Fibroblast of mammary gland (primary cell): ENCODE measurements at places on chromosomes 13 and 19.

GRCh38 chr19:55640577-55641425 lies at the start of gene ZNF580:
ZNF580 (plus strand) TSS chr19:55641002; CDS start chr19:55642509, 1,507 bp downstream.
- peak; percentile 72 for DNase-seq

- DNase-seq = no peak
These were observed 1.1 kb downstream of the ZNF792 start for GRCh38 chr19:34962687-34963572.

DNA sequence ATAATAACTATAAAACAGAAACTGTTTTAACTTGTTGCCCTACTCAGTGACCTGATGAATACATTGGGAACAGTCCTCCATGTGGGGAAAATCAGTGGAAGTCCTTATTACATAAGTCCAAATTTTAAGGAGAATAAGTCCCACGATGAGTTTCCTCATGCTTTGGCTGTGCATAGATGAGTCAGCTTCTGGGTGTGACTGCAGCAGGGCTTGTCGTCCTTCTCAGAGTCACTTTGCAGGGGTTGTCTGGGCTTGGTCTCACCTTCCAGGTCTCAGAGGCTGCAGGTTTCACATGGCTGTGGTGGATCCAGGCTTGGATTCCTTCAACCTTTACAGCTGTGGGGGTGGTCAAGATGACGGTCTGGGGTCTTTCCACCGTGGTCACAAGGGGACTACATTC lies 85.6 kb downstream of the SLC25A15 start:
- DNase-seq = no peak

DNA sequence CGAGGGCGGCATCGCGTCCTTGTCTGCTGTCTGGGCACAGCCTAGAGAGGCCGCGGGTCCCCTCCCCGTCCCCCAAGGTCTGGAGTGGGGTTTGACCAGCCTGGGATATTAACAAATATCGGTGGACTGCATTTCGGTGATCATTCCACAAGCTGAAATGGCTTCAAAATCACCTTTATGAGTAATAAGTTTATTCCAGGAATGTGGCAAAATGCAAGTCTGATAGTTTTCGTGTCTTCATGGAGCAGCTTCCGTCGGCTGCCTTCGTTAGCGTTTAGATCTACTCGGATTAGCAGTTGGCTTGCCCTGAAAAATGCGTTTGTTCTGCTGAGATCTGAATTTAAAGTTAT lies 1.1 kb upstream of the GJA3 start:
- no peak for DNase-seq

- DNase-seq = no peak
These were observed 18.5 kb downstream of the PALM start for GRCh38 chr19:726993-727956.

DNA sequence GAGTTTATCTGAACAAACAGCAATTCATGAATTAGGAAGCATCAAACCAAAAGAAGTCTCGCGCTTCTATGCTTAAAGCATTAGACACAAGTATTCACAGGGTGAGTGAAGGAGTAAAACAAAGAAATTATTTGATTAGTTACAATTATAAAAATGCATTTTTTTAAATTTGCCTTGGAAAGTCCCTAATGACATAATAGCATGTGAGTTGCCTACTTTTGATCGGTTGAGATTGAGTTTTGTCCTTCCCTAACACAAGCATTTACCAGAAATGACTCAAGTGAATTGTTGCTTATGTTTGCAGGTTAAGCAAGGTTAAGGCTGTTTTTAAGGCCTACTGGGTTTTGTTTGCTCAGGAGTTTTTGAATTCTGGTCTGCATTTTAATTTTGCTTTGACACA lies 389 bp upstream of the ZNF649 start:
- no peak for DNase-seq

GRCh38 chr13:23750383-23751121 lies 138.6 kb downstream of the MIPEP start:
- peak; percentile 60 for DNase-seq

- DNase-seq = no peak
These were observed 2.7 kb downstream of the SPINT2 start for GRCh38 chr19:38266981-38267597.

- DNase-seq = no peak
These were observed 135.7 kb downstream of the DIAPH3 start for GRCh38 chr13:60028021-60028420.

- DNase-seq = no peak
These were observed 283.2 kb upstream of the SLC10A2 start for GRCh38 chr13:103349211-103349980.

GRCh38 chr19:18666784-18667183 lies 16.7 kb upstream of the CRTC1 start:
- DNase-seq = no peak

DNA sequence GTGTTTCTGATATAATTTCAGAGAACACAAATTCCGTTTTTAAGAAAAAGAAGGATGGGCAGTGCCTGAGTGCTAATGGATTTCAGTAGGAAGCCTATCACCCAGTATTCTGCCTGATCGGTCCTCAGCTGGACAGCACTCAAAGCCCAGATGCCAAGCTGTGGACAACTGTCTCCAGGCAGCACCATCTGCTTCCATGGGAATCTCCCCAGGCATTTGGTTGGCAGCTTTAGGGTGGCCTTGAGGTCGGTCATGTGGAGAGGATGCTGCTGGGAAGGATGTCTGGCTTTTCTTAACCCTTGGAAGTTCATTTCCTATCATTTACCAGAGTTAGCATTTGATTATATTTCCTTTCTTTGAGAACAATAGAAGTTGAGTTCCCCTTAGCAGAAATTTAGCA lies 311.7 kb downstream of the TBC1D4 start:
- no peak for DNase-seq

- no peak for DNase-seq
These were observed 5.9 kb downstream of the VAV1 start for GRCh38 chr19:6778386-6778785.

DNA sequence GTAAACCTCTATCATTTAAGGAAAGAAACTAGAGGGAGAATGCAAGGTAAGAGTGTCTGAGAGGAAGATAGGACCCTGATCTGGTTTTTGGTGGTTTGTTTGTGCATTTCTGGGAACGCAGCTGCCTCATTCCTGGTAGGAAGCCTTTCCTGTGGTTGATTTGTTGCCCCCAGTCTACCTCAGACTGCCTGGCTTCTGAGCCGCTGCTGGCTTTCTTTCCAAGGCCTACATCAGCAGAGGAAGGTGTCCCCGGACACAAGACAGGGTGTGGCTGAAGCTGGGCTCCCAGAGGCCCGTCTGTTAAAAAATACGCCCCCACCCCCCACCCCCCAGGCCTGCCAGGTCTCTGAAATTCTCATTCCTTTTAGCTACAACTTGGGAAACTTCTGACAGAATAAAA lies 42.6 kb downstream of the C13orf42 start:
- no peak for DNase-seq

- no peak for DNase-seq
These were observed 45.3 kb downstream of the LRCH1 start for GRCh38 chr13:46598140-46598819.

DNA sequence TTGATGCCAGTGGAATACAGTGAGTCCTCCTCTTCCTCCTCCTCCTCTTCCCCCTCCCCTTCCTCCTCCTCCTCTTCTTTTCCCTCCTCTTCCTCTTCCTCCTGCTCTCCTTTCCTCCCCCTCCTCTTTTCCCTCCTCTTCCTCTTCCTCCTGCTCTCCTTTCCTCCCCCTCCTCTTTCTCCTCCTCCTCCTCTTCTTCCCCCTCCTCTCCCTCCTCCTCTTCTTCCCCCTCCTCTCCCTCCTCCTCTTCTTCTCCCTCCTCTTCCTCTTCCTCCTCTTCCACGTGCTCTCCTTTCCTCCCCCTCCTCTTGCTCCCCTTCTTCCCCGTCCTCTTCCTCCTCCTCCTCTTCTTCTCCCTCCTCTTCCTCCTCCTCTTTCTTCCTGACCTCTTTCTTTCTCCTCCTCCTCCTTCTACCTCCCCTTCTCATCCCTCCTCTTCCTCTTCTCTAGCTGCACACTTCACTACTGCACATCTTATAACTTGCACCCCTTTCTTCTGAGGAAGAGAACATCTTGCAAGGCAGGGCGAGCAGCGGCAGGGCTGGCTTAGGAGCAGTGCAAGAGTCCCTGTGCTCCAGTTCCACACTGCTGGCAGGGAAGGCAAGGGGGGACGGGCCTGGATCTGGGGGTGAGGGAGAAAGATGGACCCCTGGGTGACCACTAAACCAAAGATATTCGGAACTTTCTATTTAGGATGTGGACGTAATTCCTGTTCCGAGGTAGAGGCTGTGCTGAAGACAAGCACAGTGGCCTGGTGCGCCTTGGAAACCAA lies 5.6 kb downstream of the PDX1 start:
- DNase-seq = no peak

DNA sequence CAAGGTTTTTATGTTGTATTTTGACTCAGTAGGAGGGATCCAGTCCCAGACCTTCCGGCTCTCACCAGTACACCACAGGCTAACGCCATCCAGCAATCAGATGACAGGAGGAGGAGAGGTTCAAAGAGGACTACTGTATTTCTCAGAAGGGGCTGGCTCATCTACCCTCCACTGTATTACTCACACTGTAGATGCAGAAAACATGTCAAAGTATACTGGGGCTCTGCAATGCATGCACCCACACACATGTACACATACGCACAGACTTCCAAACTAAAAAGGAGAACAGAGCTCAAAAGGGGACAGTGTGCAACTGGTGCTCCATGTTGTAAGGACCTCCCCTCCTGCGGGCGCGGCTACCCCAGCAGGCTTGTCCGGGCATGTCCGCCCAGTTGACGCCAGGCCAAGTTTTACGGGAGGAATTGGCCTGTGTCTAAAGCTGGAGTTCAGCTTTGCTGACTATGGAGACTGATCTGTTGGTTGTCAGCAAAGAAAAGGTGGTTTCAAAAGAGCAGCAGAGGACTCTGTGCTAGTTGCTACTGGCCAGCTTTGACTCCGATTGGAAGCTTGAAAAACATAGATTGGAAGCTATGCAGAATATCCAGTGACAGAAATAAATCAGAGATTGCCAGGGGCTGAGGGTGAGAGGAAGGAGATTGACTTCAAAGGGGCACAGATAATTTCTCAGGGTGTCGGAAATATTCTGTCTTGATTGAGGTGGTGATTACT lies 314.2 kb downstream of the DLEU7 start:
- peak; percentile 97 for DNase-seq

DNA sequence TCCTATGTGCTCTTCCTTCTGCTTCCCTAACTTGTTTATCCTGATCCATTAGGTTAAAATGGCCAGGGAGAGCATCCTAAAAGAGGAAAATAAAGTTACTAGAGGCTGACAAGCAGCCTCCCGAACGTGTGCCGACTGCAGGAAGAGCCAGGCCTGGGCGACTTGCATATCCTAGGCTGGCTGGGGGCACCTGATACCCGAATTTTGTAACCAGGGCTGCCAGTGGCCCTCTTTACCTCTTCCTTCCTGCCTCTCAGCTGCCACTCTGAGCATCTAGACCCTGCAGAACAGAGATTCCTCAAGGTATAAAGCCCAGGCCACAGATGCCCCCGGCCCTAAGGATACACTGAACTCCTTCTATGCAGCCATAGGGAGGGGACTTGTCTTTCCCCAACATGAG lies 48.5 kb upstream of the KATNAL1 start:
- no peak for DNase-seq

- peak; percentile 55 for DNase-seq
These were observed 1516.7 kb upstream of the PCDH20 start for GRCh38 chr13:62932256-62932883.

- DNase-seq = no peak
These were observed 279.7 kb downstream of the COG6 start for GRCh38 chr13:39935155-39935554.

DNA sequence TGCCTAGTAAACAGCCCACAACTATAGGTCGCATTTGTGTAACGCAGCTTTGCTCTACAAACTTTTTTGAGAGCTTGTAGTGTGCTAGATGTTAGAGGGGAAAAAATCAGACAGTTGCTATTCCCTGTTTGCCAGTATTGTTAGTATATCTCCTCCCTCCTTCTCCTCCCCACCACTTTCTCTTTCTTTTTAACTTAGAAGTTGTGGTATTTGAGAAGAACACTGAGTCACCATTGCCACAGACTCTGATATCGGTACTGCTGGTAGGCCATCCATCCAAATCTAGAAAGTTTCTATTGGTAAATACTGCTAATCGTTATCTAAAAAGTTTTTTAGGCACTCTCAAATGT lies 666 bp downstream of the POMP start:
- DNase-seq = peak; percentile 71

DNA sequence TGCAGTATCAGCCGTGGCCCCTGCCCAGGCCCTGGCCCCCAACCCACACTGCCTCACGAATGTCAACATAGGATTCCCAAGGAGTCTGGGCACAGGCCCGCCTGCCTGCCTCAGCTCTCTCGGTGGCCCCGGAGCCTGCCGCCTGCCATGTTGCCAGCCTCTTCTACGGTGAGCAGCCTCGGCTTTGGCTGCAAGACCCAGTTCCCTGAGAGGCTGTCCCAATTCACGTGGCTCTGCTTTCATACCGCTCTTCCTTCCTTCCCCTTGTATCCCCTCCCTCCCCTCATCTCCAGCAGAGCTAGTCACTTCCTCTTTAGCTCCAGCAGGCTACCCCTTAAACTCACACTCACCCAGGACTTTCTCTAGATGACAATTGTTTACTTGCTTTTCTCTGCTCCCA lies 42.7 kb downstream of the SERP2 start:
- DNase-seq = no peak

DNA sequence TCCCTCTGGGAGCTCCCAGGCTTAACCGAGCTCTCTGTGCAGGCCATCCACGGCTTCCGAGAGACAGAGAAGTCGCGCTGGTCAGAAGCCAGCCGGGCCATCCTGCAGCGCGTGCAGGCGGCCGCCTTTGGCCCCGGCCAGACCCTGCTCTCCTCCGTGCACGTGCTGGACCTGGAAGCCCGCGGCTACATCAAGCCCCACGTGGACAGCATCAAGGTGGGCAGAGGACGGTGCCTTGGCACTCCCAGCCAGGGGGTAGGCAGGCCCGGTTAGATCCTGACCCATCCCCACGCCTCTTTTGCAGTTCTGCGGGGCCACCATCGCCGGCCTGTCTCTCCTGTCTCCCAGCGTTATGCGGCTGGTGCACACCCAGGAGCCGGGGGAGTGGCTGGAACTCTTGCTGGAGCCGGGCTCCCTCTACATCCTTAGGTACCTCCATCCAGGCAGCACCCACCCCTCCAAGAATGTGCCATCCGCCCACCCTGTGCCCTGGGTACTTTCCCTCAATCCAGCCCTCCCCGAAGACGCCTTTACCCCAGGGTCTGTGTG lies 1.5 kb downstream of the PSPN start:
- no peak for DNase-seq

- DNase-seq = no peak
These were observed 527.5 kb downstream of the DCT start for GRCh38 chr13:93951951-93952350.
